ENCODE measurements at places on chromosomes 6 and 20. TPM values are rescaled to one million over a fixed set of nuclear protein-coding genes. Genes with fewer than 3 reads are reported as not detected.

The TGM3 gene
- not detected for total RNA-seq

The RGS19 gene
- total RNA-seq: 14.5 TPM

The OPRL1 gene
- total RNA-seq: 2.4 TPM

The PSORS1C2 gene
- total RNA-seq: not detected

The RSPH9 gene
- 0.83 TPM for total RNA-seq

The UBE2C gene
- 7.9 TPM for total RNA-seq

The IP6K3 gene
- total RNA-seq: 0.20 TPM

The TRIM10 gene
- total RNA-seq: not detected

The PRDM13 gene
- not detected for total RNA-seq
